ENCODE measurements at places on chromosomes 5 and 9.

GRCh38 chr5:127562252-127562651 is 44.8 kb downstream of the PRRC1 start:
- DNase-seq, result no peak

- DNase-seq, result no peak
Measured at GRCh38 chr9:23538461-23539003, 287.5 kb downstream of the ELAVL2 start.

DNA sequence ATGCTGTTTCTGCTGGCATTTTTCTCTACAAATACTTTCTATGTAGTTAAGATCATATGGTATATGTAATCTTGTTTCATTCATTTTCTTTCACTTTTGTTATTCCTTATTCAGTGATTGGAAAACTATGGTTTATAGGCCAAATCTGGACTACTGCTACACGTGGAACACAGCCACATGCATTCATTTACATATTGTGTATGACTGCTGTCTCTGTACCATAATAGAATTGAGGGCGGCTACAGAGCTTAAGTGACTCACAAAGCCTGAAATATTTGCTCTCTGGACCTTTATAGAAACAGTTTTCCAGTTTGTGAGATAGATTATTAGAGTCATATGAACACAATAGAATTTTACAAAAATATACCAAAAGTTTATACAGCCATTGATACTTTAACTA is 133.6 kb upstream of the CDKN2B start:
- no peak for DNase-seq

DNA sequence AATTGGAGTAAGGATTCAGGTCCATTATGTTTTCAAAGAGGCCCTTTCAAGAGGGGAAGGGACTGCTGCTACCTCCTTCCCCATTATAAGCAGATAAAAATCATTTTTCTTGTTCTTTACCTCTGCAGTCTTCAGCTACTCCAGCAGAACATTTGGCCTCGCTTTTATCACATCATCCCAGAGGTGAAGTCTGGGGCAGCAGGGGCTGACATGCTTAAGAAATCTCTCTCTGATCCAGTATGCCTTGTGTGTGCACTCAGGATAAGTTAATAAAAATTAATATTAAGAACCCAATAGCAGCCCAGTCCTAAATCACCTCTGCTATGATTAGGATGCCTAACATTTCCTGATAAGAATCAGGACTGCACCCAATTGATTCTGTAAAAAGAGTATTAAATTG is 306.9 kb upstream of the NREP start:
- no peak for DNase-seq

- DNase-seq, result no peak
Measured at GRCh38 chr5:118253225-118254061, 734.9 kb downstream of the DTWD2 start.

All from stimulated activated CD8-positive, alpha-beta memory T cell treated with anti-CD3 and anti-CD28 coated beads, Interleukin-4, amount 100 ng/mL, for 1 hour (primary cell).